ENCODE measurements at places on chromosomes 4 and X. TPM values are rescaled to one million over a fixed set of nuclear protein-coding genes. Genes with fewer than 3 reads are reported as not detected.

DNA sequence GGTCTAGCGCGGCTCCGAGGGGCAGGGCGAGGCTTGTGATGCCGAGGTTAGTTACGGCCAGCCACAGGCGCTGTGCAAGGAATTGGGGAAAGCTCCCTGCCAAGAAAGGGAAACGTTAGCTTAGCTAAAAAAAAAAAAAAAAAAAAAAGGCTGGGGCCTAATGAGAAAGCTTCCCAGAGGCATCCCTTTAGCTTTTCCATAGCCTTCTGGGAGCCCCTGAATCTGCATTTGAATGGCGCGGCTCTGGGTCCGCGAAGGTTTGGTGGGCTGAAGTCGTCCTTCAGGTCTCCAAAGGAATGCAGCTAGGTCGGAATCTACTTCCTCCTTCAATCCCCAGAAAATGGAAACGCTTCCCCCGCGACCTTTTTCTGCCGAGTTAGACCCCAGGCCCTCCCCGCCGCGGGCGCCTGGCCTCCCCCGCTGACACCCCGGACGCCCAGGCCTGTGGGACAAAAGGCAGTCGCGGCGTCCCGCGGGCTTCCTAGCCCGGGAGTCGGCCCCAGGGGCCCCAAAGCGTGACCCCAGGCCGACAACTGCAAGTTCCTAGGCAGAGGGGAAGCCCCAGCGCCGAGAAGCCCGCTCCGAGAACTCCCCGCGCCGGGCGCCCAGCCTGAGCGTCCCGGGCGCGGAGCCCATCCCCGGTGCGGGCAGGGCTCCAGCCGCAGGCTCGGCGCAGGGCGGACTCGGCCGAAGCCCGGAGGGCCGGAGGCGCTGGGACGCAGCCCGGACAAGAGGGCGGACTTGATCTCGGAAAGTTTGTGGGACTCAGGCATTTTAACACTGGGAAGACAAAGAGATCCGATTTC is 605 bp upstream of the FAT1 start:
- H3K4me3 ChIP-seq, result peak overlapping the region; percentile 80
- no peak for DNase-seq
- H3K4me1 ChIP-seq, result peaks cover 3% of the 10 kb centered on the region
- H3K27me3 ChIP-seq, result no peaks in the 10 kb centered on the region
- peak overlapping the region; percentile 95 for H3K27ac ChIP-seq
- H3K36me3 ChIP-seq, result no peaks in the 10 kb centered on the region

SPATA18 gene
- 9.0 TPM for total RNA-seq

- H3K4me3 ChIP-seq, result no peak overlapping the region
- no peaks in the 10 kb centered on the region for H3K36me3 ChIP-seq
- H3K4me1 ChIP-seq, result no peaks in the 10 kb centered on the region
- no peak overlapping the region for H3K27ac ChIP-seq
- no peaks in the 10 kb centered on the region for H3K27me3 ChIP-seq
These were observed 275.2 kb upstream of the FAT4 start for GRCh38 chr4:125039550-125039949.

GRCh38 chr4:141180991-141181761 is 39.5 kb upstream of the ZNF330 start:
- H3K36me3 ChIP-seq, result no peaks in the 10 kb centered on the region
- H3K4me3 ChIP-seq, result no peak overlapping the region
- no peaks in the 10 kb centered on the region for H3K27me3 ChIP-seq
- no peak for DNase-seq
- H3K4me1 ChIP-seq, result no peaks in the 10 kb centered on the region
- no peak overlapping the region for H3K27ac ChIP-seq

DNA sequence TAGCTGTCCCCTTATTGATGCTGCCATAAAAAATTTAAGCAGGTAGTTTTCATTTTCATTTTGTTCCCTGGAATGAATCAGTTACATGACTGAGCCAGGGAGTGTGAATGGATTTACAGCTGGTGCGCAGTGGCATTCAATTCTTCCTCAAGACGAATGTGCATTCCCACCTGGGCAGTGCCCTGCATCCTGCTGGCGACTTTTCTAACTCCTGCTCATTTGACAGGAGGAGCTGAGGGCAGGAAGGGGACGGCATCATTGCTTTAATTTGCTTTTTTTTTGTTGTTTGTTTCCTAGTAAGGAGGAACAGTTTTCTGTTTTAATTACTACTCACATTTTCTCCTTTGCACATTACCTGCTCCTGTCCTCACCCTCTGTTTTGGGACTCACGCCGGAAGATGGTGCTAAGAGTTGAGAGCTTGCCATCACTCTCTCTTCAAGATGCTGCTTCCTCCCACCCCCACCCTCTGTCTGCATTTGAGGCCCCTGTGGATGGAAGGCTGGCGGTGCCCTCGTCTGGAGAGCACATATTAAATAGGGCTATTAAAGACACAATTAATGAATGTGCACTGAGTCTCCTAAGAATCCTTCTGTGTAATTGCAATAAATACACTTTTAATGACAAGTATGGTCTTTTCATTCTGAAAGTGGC is 35.8 kb downstream of the PSAPL1 start:
- H3K4me3 ChIP-seq, result no peak overlapping the region
- no peaks in the 10 kb centered on the region for H3K36me3 ChIP-seq
- DNase-seq, result no peak
- H3K27me3 ChIP-seq, result no peaks in the 10 kb centered on the region

DNA sequence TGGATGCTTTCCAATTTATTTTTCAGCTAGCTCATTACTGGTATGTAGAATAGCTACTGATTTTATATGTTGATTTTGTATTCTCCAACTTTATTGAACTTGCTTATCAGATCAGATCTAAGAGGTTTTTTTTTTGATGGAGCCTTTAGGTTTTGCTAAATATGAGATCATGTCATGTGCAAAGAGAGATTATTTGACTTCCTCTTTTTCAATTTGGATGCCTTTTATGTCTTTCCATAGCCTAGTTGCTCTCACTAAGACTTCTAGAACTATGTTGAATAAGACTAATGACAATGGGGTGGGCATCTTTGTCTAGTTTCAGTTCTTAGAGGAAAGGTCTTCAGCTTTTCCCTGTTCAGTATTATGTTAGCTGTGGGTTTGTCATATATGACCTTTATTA is 11.7 kb downstream of the MAGEE1 start:
- no peaks in the 10 kb centered on the region for H3K4me1 ChIP-seq
- H3K27me3 ChIP-seq, result no peaks in the 10 kb centered on the region
- H3K36me3 ChIP-seq, result no peaks in the 10 kb centered on the region
- no peak overlapping the region for H3K27ac ChIP-seq
- no peak overlapping the region for H3K4me3 ChIP-seq
- DNase-seq, result no peak

GRCh38 chr4:176906709-176907108 is 114.0 kb upstream of the VEGFC start:
- no peak overlapping the region for H3K27ac ChIP-seq
- no peak for DNase-seq
- H3K36me3 ChIP-seq, result no peaks in the 10 kb centered on the region
- H3K27me3 ChIP-seq, result no peaks in the 10 kb centered on the region

DNA sequence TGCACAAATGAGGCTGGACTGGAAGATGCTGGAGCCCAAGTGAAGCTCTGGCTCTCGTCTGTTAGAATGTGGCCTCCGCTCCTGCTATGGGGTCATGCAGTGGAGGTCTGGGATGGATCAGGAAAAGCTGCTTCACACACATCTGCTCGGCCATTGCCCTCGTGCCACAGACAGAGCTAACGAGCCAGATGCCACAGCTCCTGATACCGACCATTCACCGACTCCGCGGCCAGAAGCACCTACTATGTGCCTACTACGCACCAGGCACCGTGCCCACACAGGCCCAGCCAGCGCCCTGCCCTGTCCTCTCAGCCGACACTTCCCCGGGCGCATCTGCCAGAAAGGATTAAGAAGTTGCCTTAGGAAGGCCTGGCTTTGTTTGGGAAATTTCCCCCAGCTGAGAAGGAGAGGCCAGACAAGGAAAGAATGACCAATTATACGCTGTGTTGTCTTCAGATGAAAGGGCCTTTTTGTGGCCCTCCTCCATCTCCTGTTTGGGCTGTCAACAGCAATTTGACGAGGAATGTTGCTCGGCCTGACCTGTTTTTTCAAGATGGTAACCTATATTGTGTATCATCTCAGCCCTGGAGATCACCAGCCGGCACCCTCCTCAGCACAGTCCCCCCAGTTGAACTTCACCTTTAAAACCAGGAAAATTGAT is 34.3 kb downstream of the HMX1 start:
- DNase-seq, result no peak
- no peaks in the 10 kb centered on the region for H3K27me3 ChIP-seq
- no peak overlapping the region for H3K4me3 ChIP-seq
- no peaks in the 10 kb centered on the region for H3K4me1 ChIP-seq

GRCh38 chr4:126727461-126727860 is 905.3 kb upstream of the INTU start:
- H3K27me3 ChIP-seq, result no peaks in the 10 kb centered on the region
- H3K36me3 ChIP-seq, result no peaks in the 10 kb centered on the region
- H3K4me3 ChIP-seq, result no peak overlapping the region
- DNase-seq, result no peak

GRCh38 chrX:29728639-29729038 is 486.7 kb upstream of the MAGEB2 start:
- H3K4me1 ChIP-seq, result no peaks in the 10 kb centered on the region
- no peaks in the 10 kb centered on the region for H3K27me3 ChIP-seq
- no peak overlapping the region for H3K27ac ChIP-seq
- DNase-seq, result no peak

DNA sequence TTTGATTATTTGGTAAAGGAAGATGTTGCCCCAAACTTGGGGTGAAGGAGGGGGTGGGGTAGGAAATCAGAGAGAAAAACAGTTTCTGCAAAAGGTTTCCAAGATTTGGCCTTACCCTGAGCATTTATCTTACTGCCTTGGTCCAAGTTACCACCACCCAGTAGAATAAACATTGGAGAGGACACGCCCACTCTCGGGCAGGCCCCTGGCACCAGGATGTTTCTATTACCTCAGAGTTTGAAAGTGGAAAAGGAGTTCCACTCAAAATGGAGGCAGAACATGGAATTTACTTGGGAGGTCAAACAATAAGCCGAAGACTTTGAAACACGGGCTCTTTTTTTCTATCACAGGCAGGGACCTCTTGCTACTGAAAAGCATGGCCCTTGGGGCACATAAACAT is 113.7 kb downstream of the CHRNA9 start:
- H3K27me3 ChIP-seq, result no peaks in the 10 kb centered on the region
- no peaks in the 10 kb centered on the region for H3K4me1 ChIP-seq
- H3K36me3 ChIP-seq, result no peaks in the 10 kb centered on the region
- H3K4me3 ChIP-seq, result no peak overlapping the region
- DNase-seq, result no peak
